ENCODE measurements at places on chromosomes 3 and 15.
A peak's percentile ranks its signal among the peaks of the same experiment; 100 is the strongest.

- DNase-seq: no peak
Measured at GRCh38 chr3:18307529-18307928, 117.6 kb downstream of the SATB1 start.

DNA sequence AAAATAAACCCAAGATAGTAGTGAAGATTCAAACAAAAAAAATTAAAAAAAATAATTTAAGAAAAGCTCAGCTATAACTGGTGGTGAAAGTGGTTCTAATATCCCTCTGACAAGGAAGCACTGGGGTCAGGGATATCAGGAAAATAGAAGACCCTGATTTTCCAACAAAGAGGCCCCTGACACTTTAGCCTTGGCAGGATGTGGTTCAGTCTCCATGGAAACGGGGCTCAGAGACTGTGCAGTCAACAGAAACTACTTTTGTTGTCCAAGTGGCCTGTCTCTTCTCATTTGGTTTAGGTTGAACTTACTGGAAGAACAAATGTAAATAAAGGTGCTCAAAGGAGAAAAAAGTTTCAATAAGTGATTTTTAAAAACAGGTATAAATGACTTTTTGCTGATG, 27.2 kb downstream of the INTS14 start:
- peak; percentile 6 for DNase-seq

DNA sequence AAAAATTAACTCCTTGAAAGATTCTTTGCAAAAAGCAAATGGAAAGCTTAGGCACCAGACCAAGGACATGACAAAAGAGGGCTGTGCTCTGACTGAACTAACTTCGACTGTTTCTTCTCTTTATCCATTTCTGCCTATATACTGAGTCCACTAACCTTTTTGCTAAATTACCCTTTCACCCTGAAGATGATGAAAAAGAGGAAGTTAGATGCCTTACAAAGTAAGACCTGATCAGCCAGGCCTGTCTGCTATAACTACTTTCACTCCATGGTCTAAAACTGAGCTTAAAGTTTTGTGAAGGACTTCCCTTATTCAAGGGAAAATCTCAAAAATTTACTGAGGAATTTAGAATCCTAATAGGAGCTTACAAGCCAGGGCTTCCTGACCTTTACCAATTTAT, 6.2 kb upstream of the IGSF10 start:
- peak; percentile 6 for DNase-seq

- no peak for DNase-seq
Measured at GRCh38 chr15:66823601-66824000, 121.6 kb downstream of the SMAD6 start.

DNA sequence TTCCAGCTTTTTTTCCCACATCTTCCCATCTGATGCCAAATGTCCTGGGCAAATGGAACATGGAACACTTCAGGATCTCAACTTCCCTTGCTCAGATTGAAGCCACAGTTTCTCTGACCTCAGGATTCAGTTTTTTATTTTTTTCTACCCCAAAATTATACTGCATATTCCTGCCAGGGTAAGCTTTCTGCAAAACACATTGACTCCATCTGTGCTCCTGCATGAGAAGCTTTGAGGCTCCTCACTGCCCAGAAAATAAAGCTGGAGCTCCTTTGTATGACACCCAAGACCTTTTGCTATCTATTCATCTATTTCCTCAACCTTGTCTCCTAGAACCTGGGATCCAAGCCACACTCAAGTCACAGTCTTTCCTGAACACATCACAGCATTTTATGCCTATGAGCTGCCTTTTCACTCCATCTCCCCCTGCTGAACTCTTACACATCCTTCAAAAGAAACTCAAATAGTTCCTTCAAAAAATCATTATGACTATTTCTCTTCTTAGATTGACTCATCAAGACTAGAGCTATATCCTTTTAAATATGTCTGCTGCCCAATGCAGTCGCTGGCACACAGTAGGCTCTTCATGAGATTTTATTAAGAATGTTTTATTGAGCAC, 57.4 kb upstream of the PSMD6 start:
- no peak for DNase-seq

- no peak for DNase-seq
Measured at GRCh38 chr3:39491733-39492350, 24.4 kb downstream of the MOBP start.

DNA sequence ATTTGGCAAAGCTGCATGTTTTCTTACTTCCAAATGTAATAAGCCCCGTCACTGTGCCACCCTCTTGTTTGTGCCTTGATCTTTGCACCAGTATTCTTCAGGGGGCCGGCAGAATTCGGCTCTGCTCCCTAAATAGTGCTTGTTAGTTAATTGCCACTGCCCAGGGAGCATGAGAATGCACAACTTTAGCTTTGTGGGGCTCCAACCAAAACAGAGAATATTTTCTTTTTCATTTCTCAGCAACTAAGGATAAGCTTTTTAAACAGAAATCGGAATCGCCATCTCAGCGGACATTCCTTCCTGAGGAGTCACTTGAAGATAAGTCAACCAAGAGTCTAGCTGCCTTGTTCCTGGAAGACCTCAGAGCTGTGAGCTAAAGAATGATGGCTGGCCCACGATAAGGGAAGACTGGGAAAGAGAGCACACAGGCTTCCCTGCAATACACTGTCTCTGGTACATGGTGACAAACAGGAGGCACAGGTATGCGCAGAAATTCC, 106.0 kb downstream of the LRIG1 start:
- DNase-seq: no peak

DNA sequence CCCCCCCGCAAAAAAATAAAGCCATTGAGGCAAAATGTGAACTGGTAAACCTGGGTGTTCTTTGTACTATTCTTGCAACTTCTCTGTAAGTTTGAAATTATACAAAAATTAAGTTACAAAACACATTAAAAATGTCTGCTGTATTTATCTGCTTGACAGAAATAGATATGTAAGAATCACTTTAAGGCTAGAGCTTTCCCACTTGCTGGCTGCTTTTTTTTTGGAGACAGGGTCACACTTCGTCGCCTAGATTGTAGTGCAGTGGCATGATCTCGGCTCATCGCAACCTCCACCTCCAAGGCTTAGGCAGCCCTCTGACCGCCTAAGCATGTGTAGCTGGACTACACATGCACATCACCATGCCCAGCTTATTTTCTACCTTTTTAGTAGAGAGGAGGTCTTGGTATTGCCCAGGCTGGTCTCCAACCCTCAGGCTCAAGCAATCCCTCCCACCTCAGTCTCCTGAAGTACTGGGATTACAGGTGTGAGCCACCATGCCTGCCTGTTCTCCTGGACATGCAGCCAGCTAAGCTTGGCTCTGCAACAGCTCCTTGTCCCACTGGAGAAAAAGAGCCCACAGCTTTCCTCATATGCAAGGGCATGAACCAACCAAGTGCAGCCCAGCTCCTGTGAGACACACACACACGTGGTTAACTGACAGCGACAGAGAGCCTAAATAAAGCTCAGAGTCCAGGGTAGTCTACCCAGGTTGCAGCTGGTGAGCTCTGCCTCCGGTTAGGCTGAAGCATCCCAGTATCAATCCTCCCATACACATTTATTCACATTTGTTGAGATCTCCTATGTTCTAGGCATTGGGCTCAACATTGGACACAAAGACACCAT, 4.5 kb downstream of the RPS17 start:
- no peak for DNase-seq

DNA sequence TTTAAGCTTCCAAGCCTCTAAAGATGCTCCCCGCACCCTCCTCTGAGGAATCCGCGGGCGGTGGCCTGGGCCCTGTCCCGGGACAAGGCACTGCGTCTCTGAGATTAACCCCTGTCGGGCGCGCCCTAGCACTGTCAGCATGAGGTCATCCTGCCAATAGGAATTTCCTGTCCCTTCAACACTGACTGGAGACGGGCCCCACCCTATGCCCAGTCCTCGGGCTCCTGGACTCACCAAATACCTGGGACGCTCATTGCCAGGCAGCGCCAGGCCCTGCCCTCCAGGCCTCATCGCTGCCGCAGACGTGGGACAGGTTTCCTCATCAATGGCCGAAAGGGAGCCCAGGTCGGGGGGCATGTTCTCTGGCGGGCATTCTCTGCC, 67.6 kb upstream of the SH3GL3 start:
- no peak for DNase-seq

DNA sequence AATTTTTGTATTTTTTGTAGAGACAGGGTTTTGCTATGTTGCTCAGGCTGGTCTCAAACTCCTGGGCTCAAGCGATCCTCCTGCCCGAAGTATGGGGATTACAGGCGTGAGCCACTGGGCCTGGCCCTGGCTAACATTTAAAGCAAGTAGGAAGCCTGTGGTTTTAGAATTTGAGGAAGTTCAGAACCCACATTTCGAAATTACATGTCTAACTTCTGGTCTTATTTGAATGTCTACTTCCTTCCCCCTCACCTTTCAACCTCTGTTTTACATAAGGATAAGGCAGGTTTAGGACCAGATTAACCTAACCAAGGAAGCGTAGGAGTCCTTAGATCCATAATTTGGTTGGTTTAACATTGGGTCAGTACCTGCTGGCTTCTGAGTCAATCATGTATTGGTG, 120.5 kb upstream of the PROK2 start:
- no peak for DNase-seq

DNA sequence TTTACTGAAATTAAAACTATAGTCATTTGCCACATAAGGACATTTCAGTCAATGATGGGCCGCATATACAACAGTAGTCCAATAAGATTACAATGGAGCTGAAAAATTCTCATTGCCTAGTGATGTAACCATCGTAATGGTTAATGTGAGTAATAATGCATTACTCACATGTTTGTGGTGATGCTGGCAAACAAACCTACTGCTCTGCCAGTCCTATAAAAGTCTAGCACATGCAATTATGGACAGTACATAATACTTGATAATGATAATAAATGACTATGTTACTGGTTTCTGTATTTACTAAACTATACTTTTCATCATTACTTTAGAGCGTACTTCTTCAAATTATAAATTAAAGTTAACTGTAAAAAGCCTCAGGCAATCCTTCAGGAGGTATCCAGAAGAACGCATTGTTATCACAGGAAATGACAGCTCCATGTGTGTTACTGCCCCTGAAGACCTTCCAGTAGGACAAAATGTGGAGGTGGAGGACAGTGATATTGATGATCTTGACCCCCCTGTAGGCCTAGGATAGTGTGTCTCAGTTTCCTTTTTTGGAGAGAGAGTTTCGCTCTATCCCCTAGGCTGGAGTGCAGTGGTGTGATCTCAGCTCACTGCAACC, 102.7 kb downstream of the ATP1B3 start:
- no peak for DNase-seq

DNA sequence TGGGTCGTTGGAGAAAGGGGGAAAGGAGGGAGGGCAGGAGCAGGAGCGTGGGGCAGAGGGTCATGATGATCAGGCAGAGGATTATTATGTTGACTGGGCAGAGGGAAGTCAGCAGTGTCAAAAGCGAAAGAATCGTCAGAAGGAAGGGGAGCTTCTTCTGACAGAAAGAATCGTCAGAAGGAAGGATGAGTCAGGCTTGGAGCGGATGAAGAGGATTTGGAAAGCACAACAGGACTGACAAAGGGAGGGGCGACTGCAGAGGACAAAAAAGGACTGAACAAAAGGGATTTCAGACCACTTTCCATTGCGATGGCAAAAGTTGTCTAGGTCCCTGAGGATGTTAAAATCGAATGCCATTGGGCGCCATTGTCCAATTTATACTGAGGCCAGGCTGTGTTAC, 1053.5 kb downstream of the SI start:
- DNase-seq: no peak

DNA sequence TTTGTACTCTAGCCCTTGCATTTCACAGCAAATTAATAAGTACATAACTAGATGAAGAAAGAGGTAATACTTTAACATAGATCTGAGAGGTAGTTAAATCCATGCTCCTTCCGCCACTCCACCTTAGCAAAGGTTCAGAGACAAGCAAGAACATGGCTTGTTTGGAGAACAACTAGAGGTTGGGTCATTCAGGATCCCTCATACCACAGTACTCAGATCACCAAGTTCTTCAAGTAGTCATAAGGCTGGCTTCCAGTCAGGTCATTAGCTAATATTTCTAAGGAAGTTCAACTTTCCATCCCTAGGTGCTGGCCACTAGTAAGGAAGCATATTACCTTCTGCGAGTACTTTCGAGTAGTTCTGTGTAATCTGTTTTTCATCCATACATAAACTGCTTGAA, 44.1 kb downstream of the CD200R1 start:
- no peak for DNase-seq

Data from hematopoietic multipotent progenitor cell (in vitro differentiated cells).